Stimulated activated CD8-positive, alpha-beta memory T cell treated with anti-CD3 and anti-CD28 coated beads, Interleukin-7, amount 100 ng/mL, for 24 hours (primary cell): ENCODE measurements at places on chromosomes 13 and 19.

GRCh38 chr13:43383498-43384165 is 360.2 kb downstream of the DNAJC15 start:
- DNase-seq, result no peak

- DNase-seq, result no peak
Measured at GRCh38 chr19:49378512-49378911, 9.5 kb upstream of the KASH5 start.

DNA sequence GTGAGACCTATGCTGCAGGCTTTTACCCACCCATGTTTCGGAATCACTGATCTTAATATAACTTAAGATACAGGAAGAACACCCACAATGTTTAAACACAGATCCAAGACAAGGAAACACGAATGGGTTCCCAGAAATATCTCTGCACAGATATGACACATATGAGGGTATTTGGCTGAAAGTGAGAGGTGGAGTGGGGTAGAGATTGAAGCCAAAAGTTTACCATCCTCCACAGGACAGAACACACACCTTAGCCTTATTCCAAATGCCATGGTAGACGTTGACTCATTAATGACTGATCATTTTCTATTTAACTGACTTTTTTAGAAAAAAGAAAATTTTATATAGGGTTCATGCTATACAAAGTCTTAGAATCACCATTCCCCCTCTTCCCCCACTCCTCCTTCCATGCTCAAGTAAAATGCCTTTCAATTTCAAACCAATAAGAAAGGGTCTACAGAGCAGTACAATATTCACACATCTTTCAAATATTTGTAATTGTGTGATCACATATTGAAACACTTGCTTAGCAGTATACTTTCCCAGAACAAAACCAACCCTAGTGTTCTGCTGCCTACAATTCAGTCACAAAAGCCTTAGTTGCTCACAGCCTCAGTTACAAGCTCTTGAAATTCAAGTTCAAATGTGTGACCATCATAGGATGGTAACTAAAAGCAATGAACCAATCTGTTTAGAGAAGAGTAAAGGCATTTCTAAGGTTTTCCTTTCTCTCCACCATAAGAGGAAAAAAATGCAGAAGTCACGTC is 11.8 kb upstream of the DOCK9 start:
- DNase-seq, result no peak

GRCh38 chr13:99435116-99435515 is 66.2 kb upstream of the TM9SF2 start:
- DNase-seq, result no peak

- DNase-seq, result no peak
Measured at GRCh38 chr19:58536852-58537798, 6.7 kb upstream of the TRIM28 start.

- DNase-seq, result no peak
Measured at GRCh38 chr13:45374917-45375316, 33.9 kb upstream of the TPT1 start.

DNA sequence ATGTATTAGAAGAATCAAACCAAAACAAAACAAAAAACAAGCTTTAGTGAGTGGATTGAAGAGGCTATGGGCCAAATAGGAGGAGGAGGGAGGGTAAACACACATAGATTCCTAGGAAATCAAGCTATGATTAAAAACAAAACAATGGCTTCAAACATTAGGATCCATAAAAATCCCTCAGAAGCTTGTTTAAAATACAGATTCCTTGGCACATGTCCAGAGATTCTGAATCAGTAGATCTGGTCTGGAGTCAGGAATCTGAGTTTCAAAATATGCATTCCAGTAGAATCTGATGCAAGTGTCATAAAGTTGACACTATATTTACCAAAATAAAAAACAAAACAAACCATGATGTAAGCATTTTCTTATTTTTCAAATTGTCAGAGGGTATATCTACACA is 692.8 kb upstream of the SGCG start:
- no peak for DNase-seq

DNA sequence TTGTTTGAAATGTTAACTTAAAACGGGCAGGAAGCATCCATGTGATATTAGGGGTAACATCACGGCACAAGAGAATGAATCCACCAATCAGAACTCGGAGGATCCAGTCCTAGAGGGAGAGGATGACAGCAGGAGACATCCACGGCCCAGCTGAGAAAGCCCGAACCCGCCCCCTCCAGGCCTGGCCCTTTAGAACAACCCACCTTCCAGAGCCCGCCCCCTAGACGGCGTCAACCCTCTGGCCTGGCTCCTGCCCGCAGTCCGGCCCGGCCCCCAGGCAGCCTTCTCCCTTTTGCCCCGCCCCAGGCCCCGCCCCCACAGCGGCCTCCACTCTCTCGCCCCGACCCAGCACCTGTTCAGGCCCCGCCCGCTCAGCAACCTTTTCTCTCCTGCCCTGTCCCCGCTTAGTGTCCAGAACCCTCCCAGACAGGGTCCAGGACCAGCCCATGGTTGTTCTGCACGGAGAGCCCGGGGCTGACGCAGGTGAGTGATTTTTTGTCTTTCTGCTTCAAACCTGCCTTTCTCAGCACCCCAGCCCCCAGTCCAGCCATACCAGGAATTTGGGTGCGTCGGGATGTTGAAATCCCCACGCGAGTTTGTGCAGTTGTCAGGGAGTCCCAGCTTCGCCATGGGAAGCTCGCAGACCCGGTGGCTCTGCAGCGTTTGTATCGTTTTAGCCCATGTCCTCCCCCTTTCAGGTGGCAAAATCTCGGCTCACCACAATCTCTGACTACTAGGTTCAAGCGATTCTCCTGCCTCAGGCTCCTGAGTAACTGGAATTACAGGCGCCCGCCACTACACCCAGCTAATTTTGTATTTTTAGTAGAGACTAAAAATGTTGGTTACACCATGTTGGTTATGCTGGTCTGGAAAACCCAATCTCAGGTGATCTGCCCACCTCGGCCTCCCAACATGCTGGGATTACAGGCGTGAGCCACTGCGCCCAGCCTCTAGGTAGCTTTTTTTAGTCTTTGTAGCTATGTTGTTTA is 16.1 kb downstream of the ZNF816 start:
- DNase-seq, result no peak

GRCh38 chr13:97432232-97432916 is 1.6 kb upstream of the RAP2A start:
- DNase-seq, result no peak

GRCh38 chr19:54416695-54417491 is 1.6 kb downstream of the TTYH1 start:
- DNase-seq, result no peak

- DNase-seq, result no peak
Measured at GRCh38 chr13:45231722-45232121, 30.9 kb upstream of the KCTD4 start.

DNA sequence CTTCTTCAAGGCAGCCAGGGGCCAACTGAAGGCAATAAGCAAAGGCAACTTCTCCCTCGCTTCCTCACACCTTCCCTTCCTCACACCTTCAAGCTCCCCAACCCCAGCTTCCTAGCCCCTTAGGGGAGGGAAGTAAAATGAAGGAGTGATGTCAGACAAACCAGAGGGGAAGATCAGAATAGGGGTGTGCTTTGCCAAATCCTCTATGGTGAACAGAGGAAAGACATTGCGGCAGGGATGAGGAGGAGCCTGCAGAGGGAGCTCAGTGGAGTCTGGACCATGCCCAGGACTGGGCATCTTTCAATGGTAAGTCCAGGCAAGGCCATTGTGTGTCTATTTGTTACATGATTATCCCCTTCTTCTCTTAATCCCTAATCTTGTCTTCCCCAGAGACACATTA is 164.0 kb downstream of the TSHZ3 start:
- no peak for DNase-seq

- no peak for DNase-seq
Measured at GRCh38 chr13:45198041-45198440, 2.8 kb downstream of the KCTD4 start.

GRCh38 chr13:54852831-54853230 is 1824.2 kb downstream of the OLFM4 start:
- DNase-seq, result no peak

DNA sequence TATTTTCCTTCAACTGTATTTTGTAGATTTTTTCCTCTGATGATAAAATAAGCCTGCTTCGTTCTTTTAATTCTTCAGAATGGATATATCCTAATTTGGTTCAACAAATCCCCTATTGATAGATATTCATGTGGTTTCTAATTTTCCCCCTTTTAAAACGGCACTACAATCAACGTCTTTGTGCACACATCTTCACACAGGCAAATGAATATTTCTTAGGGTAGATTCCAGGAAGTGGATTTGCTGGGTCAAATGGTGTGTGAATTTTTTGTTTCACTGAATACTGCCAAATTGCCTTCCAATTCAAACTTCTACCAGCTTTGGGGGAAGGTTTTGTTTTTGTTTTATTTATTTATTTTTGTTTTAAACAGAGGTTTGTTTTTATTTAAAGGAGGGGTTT is 287.2 kb downstream of the FOXO1 start:
- DNase-seq, result no peak

DNA sequence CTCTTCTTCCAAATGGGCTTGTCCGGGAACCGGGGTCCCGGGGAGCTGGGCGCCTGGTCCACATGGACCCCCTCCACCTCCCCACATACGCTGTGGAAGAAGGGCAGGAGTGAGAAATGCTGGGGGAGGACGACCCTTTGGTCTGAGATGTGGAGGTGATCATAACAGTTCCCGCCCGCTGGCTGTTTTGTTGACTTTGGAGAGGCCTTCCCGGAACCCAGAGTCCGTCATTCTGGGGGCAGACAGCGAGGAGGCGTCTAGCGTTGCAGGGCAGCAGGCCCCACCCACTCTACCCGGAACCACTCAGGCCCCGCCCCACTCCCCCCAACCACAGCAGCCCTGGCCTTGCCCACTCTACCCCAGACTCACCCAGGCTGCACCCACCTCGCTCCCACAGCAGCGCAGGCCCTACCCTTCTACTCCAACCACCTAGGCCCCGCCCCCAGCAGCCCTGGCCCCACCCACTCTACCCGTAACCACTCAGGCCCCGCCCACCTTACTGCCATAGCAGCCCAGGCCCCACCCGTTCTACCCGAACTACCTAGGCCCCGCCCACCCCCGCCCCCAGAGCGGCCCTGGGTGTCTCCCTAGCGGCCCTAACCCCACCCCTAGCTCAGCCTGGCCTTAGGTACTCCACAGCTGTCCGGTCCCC is 7.1 kb downstream of the GPR108 start:
- DNase-seq, result no peak

DNA sequence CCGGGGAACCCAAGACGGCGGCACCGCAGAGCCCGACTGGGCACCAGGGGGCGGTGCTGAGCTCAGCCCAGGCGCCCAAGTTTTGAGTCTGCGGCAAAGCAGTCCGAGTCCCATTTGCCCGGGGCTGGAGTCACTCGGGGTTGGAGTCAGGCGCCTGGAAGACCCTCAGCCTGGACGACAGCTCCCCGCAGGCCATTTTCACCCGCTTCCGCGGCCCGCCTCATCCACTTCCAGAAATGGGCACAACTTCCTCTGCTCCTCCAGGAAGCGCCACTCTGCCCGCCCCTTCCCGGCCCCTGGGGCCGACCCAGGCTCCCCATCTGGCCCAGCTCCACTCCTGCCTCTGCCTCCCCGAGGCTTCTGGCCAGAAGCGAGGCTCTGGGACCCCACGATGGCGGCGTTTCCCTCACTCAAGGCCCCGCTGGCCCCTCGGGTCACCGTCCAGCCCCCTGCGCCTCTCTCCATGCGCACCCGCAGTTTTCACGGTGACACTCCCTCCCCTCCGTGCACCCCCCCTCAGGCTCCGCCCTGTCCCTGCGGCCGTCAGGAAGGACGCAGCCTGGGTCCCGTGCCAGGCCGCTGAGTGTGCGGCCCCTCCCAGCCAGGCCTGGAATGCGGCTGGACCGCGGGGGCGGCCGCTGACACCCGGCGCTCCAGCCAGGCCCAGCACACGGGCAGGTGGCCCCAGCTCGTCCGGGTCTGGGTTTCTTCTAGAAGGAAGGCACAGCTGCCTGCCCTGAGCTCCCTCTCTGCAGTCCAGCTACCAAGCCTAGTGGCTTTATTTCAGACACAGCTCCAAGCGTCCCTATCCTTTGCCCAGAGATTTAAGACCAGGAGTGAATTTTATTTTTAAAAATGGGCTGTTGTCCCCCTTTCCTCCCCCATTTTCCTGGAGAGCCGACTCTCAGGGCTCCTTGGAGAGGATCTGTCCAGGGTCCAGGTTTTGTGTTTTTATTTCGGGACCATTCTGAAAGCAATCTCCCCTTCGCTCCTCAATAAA is 4.7 kb downstream of the SERTAD1 start:
- peak; percentile 36 for DNase-seq

DNA sequence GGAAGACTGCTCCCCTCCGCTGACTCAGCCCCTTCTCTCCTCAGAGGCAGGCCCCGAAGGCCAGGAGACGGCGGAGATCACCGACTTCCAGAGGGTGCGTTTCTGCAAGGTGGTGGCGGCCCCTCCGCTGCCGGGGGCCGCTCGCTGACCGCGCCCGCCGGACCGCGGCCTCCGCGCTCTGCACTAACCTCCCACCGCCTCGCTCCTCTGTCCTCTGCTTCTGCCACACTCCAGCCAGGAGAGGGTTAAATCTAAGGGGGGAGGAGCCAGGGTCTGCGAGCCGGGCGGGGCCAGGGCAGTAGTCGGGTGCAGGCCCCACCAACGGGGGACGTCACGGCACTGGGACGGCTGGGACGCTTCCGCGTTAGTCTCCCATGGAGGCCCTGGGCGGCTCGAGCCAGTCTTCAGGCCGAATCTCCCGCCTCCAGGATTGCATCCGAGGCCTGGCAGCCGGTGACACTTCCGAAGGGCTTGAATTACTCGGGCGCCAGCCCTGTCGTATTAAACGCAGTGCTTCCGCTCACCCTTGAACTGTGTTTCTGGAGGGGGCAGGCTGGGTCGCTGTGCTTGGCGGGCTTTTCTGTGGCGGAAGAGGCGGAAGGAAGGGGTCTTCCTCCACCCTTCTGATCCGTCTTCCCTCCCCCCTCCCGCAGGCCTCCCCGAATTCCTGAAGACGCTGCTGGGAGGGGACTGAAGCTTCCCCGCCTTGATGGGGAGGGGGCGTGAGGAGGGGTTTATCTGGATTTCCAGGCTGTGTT is 1.2 kb upstream of the INAFM1 start:
- peak; percentile 80 for DNase-seq

DNA sequence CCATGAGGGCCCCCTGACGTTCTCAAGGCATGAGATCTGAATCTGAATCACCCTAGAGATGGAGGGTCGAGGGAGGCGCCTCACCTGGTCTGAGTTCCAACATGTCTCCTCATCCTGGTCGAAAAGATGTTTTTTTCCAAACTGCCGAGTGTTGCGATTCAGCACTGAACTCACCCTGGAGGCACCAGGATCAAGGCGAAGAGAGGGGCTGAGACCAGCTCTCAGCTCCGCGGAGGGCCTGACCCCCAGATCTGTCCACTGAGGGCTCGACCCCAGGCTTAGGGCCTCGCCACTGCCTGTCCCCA is 555 bp downstream of the NR2C2AP start:
- DNase-seq, result no peak

GRCh38 chr13:80177327-80177726 is 163.6 kb downstream of the SPRY2 start:
- DNase-seq, result no peak

GRCh38 chr19:55487924-55488687 is at the start of gene SSC5D:
SSC5D (plus strand) TSS chr19:55488436; CDS start chr19:55488590, 154 bp downstream.
- no peak for DNase-seq

- peak; percentile 51 for DNase-seq
Measured at GRCh38 chr19:12194827-12195731, 32.2 kb downstream of the ZNF136 start.

GRCh38 chr19:6725513-6726231 is 5.2 kb upstream of the C3 start:
- no peak for DNase-seq
